ENCODE measurements at places on chromosomes 5 and 9. TPM values are rescaled to one million over a fixed set of nuclear protein-coding genes. Genes with fewer than 3 reads are reported as not detected.

DNA sequence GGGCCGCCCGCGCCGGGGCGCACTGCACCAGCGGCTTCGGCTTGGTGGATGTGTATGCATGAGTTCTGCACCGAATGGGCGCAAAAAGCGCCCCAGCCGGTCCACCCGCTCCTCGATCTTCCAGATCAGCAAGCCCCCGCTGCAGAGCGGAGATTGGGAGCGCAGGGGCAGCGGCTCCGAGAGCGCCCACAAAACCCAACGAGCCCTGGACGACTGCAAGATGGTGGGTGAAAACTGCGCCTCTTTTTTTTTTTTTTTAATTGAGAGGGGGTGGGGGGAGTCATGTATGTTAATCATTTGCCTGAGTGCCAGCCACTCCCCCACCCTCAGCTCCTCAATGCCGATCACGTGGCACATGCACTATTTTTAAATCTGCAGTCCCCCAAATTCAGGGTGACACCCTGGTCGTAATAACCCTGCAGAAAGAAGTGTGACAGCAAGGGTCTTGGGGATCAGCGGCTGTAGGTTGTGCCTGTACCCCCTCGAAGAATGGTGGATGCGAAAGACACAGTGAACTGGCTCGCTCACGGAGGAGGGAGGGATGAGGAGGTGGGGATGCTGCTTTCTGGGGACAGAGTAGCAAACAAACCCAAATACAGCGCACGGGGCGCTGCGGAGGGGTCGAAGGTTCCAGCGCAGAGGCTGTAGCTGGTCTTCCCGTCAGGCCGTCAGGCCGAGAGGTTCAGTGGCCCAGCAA is 900 bp downstream of the RGS7BP start:
- no peak overlapping the region for H3K27ac ChIP-seq
- peaks cover 49% of the 10 kb centered on the region for H3K27me3 ChIP-seq
- no peaks in the 10 kb centered on the region for H3K36me3 ChIP-seq

Gene FOXD4L3
- total RNA-seq: not detected

- no peak overlapping the region for H3K4me3 ChIP-seq
- H3K27me3 ChIP-seq: no peaks in the 10 kb centered on the region
- DNase-seq: no peak
Observed at GRCh38 chr9:13728131-13728530, 448.6 kb upstream of the MPDZ start.

DNA sequence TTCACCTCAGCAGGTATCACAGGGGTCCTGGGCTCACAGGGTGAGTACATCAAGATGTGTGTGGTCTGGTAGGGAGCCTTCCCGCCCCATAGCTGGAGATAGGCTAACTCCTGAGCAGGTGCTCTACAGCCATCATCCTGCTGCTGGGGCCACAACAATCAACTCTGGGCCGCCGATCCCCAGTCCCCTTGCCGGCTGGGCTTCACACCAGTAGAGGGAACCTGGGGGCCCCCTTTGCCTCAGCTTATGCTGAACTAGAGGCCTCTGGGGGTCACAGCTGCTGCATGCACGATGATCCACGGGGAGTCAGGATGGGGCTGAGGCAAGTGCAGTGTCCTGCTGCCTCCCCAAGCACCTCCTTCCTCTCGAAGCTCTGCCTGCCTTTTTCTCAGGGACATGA is 46.5 kb downstream of the IRF1 start:
- no peaks in the 10 kb centered on the region for H3K27me3 ChIP-seq
- H3K27ac ChIP-seq: no peak overlapping the region
- no peak for DNase-seq
- peaks cover 68% of the 10 kb centered on the region for H3K4me1 ChIP-seq

DNA sequence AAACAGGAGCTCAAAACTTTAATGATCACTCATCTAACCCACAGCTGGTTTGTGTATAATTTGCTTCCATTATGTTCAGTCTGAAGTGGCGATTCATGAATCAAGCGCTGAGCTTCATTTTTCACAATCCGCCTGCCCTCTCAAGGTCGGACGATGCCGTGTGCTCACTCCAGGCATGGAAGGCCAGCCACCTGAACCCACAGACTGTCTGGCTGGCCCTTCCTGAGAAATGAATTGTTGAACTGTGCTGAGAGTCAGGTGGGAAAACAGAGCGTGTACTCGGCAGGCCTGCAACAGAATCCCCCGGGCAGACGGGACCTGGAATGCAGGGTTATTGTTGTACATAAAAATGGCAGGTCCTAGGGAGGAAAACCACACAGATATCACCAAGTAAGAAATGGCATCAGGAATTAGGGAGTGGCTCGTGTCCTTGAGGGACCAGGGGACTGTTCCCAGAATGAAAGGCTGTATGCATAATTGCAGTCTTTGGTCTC is 375.7 kb downstream of the IRX2 start:
- no peak overlapping the region for H3K4me3 ChIP-seq
- H3K36me3 ChIP-seq: no peaks in the 10 kb centered on the region
- H3K4me1 ChIP-seq: no peaks in the 10 kb centered on the region
- H3K27ac ChIP-seq: no peak overlapping the region
- no peaks in the 10 kb centered on the region for H3K27me3 ChIP-seq

Gene INSL6
- not detected for total RNA-seq

Gene ARRDC1
- total RNA-seq: 50.1 TPM
